Smooth muscle cell of the brain vasculature (primary cell): ENCODE measurements at places on chromosomes 7 and 10.

DNA sequence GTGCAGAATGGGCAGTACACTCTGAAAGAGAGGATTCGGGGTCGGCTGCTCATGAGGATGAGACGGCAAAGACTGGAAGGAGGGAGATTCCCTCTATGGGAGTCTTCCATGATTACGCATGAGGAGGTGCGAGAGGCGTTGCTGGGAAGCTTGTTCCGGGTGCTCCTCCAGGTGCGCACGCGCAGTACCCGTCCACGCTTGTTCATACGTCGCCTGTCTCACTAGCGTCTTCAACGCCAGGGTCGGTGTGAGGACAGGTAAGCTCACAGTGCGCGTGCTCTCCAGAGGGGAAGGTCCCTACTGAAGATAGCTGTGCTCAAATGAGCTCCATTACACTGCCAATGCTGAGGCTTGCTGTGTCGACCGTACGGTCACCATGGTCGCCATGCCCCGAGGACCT, 39.3 kb upstream of the BNIP3 start:
- no peak for DNase-seq

DNA sequence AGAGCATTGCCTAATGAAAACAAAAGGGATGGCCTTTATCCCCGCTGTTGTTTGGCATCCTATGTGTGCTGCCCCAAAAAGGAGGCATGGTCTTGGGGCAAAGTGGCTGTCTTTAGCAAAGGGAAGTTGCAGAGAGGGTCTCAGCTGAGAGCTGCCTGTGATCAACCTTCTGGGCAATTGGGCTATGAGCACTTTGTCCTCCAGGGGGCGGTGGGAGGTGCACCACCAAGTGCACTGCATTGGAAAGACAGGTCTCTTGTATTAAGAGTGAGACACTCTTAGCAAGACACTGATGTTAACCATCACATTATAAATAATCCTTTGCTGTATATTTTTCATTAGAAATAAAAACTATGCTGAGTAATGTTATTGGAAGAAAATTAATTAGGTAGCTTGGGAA, 314.8 kb downstream of the POM121L12 start:
- DNase-seq: no peak

- no peak for DNase-seq
These were observed 45.8 kb upstream of the PLEKHA1 start for GRCh38 chr10:122328676-122329075.

GRCh38 chr7:55206235-55207029, 158.7 kb upstream of the LANCL2 start:
- peak; percentile 84 for DNase-seq

GRCh38 chr7:16695621-16696237, 49.7 kb downstream of the BZW2 start:
- DNase-seq: peak; percentile 36

DNA sequence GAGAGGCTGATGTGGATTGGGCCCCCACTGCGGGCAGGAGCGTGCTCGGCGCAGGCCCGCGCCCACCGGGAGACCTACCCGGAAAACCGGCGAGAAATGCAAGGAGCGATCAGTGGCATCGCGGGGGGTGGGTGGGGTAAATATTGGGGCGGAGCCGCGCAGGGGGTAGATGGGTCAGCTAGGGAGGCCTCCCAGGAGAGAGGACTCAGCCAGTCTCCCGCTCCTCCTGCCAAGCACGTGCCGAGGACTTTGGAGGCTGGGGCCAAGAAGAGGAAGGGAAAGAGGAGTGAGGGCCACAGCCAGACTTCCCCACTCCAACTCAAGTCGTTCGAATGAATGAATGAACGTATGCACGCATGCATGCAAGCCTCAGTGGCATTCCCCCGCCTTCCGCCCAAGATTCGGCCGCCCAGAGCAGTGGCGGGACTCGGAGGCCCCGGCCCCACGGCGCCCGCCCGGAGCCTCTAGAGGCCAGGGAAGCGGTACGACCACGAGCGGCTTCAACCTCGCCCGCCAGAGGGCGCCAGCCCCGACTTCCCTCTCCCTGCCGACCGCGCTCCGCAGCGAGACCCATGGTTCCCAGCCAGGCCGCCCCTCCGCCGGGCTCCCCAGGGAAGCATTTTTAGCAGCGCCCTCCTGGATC, 3.6 kb downstream of the NPM3 start:
- DNase-seq: no peak
